ENCODE measurements at places on chromosomes 4 and X.

DNA sequence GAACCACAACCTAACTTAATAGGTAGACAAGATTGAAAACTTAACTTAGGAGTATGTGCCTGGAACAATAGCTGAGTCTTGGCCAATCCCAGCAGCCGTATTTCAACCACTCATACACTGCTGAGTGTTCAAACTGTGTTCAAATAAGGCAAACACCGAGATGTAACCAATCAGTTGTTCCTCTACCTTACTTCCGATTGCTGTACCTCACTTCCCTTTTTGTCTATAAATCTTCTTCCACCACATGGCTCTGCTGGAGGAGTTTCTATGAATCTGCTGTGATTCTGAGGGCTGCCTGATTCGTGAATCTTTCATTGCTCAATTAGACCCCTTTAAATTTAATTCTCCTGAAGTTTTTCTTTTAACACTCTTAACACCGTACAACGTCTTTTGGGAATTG is 108.0 kb downstream of the ANAPC4 start:
- DNase-seq, result no peak

- no peak for DNase-seq
Measured at GRCh38 chr4:53684136-53685130, 93.1 kb upstream of the LNX1 start.

- peak; percentile 65 for DNase-seq
Measured at GRCh38 chr4:110087070-110087708, 111.2 kb downstream of the ELOVL6 start.

DNA sequence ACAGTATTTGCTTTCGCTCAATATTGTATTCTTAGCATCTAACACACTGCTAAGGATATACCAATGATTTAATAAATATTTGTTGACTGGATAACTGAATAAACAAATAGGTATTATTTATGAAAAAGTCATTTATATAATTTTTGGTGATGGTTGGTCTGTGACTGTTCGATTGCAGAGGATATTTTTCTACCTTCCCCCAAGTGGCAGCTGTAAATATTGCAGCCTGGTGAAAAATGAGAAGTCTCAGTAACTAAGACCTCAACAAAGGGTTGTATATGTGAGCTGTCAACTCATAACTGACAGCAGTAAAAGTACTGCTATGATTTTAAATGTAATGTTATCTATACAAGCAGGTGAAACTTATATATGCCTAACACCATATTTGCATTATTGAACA is 36.0 kb downstream of the HTR2C start:
- no peak for DNase-seq

DNA sequence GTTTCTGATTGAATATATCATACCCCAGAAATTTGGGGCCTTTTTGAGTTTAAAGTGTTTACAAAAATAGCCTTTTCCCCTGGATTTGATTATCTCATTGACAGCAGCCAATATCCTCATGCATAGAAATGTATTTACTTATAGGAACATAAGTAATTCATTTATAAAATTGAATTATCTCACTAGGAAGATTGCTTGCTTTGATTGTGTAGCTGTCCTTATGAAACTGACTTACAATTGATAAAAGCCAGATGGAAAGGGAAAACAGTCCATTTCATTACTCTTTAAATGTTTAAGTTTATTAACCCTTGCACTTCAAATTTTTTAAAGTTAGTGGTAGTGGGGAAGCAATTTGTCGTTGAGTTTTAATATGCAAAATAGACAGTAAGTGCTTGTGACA is 310.2 kb upstream of the TBX22 start:
- DNase-seq, result no peak

DNA sequence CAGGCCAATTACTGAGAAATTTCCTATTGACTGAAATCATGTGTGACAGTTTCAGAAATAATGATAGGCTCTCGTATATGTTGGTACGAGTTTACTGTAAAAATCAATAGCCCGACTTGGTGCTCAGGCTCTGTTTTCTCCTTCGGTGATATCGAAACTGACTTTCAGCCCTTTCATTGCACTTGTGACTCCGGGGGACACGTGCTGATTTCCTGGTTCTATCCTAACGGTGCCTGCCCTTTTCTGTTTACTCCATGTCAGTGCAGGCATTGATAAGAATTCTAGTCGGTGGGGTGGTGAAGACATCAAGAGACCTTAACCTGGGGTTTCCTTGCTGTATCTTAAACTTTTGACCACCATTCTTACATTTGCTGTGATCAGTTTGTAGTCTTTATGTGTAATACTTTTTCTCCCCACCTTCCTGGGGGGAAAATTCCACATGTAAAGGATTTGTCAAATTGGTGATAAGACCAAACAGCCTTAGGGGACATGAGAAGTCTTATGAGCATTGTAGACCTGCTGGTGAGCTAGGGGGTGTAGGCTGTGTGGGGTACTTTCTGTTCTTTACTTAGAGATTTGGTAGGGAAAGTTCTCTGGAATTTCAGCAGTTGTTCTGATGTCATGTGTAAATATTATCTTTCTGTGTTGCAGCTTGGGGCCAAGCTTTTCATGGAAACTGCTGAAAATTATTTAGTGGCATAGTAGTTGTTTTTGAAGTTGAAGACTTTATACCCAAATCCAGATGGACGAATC is 52.7 kb downstream of the TMEM131L start:
- no peak for DNase-seq

DNA sequence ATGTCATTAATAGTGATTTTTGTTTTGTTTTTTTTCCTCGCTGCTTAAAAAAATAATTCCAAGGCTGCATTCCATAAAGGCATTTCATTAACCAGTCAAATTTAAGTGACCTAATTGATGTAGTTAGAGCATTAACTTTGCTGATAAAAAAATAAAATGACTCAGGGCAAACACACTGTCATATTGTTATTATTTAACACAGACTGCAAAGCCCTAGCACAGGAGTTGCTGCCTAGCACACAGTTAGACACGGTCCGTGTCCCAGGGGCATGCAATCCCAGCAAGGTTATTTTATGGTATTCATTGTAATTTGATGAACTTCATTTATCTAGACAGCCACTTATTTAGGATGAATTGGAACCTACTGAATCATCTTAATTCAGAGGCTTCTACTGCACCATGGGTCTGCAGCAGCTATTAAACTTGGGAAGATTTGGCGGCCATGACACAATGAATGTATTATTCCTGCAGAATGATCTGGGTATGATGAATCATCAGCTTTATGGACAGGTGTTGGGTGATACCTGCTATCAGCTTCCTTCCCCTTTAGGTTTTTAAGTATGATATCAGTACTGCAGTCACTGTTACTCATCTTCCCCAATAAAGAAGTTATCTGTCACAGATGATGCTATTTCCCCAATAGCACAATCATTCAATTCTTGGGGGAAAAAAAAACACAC is 182.7 kb downstream of the PPARGC1A start:
- DNase-seq, result no peak

- DNase-seq, result no peak
Measured at GRCh38 chr4:147138171-147138570, 192.5 kb upstream of the TTC29 start.

DNA sequence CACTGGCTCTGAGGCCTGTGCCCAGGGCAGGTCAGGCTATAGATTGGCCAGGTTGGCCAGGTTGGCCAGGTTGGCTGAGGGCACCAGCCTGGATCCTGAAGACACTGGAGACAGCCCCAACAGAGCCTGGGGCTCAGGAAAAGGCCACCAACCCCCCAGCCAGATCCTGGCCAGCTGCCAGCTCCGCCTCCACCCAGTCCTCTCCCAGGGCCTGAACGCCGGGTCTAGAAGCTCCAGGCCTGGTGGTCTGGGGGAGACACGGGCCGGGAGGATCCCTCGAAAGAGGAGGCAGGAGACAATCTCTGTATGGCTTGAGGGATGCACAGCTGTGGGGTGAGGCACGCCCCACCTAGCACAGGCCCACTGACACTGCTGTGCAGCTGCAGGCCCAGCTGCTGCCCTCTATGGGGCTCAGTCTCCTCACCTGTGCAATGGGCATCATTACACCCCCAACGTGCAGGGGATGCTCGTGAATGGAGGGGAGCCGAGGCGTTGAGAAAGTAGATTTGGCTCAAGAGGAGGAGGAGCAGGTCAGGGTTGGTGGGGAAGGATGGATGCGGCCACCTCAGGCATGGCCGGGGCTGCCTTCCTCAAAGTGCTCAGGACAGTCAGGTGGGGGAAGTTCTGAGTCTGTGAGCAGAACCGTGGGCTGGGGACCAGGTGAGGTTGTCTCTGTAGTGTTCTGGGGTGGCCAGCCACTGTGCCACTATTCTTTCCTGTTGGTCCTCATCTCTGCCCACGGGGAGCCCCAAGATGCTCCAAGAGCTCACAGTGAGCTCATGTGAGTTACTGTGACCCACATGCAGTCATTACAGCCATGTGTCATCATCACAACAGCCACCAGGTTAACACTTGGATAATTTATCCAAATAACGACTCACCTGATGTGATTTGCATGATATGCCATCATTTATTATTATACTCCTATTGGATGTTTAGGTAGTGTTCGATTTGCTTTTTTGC is 10.8 kb upstream of the GAGE10 start:
- no peak for DNase-seq

DNA sequence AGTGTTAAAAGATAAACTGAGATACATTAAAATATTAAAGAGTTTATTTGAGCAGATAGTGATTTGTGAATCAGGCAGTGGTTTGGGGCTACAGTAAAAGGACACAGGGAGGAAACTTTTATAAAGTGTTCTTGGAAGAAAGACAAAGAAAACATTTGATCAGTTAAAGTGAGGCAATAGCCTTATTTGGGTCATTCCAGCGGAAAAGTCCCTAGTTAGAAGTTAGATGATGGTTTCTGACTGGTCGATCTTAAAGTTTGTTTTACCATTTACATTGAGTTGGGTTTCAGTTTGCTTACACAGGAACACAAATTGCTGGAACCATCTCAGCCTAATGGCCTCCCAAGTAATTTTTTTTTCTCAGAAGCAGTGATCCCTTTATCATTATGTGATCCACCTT is 69.7 kb downstream of the PPP1R2C start:
- no peak for DNase-seq

DNA sequence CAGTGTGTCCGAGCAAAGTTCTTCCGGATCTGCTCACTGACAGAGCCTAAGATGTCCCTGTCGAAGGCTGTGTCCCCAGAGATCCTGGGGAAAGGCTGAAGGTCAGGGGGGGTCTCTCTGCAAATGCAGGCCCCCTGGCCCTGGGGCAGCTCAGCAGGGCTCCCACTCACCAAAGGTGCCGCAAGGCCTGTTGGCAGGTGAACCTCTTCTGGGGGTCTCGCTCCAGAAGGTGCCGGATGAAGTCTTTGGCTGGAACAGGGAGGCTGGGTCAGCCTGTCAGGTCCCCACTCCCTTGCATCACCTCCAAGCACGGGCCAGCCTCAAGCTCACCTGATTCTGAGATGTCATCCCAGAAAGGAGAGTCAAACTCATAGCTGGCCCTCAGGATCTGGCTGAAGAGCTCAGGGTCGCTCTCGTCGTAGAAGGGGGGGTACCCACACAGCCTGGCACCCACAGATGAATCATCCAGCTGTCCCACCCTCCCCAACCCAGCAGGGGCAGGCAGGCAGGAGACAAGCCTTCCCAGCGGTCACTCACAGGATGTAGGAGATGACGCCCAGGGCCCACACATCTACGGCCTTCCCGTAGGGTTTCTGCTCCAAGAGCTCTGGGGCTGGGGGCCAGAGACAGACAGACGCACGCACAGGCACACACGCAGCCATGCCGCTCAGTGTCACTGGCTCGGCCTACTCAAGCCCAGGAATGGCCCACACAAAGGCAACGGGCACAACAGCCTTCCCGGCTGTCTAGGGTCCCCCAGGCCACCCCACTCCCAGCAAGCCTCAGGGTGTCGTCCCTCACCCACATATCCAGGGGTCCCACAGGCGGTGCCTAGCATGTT is 2.6 kb downstream of the PNCK start:
- DNase-seq, result no peak

DNA sequence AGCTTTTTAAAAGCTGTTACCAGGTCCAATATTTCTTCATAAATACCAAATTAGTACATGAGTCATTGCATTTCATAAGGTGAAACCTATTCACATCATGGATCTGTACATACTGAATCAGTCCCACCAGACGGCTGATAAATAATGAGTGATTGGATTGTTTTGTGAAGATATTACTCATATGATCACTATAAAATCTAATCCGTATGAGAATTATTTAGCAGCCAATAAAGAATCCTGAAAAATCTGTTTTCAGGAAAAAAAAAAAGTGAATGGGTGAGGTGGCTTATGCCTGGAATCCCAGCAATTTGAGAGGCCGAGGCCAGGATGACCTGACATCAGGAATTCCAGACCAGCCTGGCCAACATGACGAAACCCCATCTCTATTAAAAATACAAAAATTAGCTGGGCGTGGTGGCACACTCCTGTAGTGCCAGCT is 438.1 kb downstream of the INPP4B start:
- no peak for DNase-seq

GRCh38 chr4:38523054-38523453 is 140.9 kb upstream of the KLF3 start:
- DNase-seq, result no peak

DNA sequence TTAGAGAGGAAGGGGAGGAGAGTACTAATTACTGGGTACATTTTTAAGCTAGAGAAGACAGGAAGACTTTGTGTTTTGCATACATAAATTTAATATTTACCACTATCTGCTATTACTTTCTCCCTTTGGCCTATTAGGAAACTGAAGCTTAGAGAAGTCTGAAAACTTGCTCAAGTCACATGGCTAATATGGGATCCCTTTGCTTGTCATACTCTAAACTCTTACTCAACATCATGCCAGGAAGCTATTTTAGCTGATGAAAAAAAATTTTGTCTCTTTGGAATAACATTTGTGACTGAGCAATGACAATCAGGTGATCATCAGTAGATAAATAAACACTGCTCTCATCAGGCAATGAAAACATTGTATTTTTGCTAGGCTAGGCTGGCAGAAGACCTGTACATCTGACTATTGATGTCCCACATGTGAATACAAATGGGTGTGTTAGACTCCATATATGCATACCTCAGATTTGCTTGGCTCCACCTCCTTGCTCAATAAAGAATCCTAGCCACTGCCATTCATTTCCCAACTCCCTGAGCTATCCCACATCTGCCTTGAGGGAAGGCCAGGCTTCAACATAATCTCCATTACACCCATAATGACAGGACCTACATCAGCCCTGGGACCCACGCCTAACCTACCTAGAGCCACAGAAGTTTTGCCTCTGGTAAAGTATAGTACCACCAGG is 17.0 kb upstream of the DCLK2 start:
- no peak for DNase-seq

DNA sequence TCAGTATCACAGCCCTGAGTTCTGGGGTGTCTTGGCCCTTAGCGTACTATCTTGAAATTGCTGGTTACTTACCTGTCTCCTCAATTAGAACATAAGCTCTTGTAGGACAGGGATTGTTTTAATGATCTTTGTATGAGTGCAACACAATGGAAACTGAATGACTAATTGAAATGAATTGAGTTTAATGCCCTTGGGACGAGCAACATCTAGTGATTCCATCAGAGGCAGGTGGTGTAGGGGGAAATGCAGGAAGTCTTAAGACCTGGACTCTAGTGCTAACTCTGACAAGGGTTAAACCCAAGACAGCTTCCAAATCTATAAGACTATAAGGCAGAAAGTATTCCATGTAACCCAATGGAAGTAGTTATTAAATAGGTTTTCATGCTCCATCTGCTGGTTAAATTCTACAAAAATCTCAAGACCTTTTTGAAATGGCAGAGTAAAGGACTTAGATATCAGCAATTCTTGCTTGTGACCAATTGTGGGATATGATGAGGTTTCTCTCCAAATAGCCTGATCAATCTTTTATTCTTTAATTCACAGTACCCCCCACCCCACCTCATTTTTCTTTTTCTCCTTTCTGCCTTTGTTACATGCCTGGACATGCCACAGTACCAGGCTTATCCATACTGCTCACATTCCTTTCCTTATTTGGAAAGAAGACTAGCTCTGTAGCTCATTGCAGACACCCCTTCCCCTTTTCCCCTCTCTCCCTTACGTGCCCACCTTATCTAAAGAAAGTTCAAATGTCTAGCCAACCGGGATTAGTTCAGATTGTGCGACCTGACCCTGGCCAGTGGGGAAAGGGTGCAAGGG is 340.8 kb downstream of the PAPSS1 start:
- DNase-seq, result no peak

All from NCI-H345 (cell line).